ENCODE measurements at places on chromosomes 3 and 15.

DNA sequence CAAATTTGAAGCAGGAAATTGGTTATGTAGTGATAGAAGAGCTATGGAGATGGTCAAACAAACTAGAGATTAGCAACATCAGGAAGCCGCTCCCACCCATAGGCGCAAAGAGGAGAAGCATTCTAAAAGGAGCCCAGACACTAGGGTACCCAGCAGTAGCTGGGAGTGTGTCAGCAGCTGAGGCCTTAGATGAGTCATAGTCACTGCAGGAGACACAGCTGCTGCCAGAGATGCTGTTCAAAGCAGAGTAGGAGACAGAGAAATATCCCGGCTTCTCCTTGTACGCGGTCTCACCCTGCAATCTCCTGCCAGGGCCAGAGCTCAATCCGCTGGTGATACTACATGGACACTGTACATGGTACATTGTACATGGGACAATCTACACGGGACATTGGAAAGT, 61.9 kb downstream of the VGLL3 start:
- DNase-seq, result no peak

GRCh38 chr3:124584245-124584551, 146.1 kb upstream of the UMPS start:
- no peak for DNase-seq

- no peak for DNase-seq
These were observed 524.1 kb upstream of the CBLB start for GRCh38 chr3:106392915-106393314.

- no peak for DNase-seq
These were observed 46.7 kb downstream of the PRTG start for GRCh38 chr15:55696221-55696620.

DNA sequence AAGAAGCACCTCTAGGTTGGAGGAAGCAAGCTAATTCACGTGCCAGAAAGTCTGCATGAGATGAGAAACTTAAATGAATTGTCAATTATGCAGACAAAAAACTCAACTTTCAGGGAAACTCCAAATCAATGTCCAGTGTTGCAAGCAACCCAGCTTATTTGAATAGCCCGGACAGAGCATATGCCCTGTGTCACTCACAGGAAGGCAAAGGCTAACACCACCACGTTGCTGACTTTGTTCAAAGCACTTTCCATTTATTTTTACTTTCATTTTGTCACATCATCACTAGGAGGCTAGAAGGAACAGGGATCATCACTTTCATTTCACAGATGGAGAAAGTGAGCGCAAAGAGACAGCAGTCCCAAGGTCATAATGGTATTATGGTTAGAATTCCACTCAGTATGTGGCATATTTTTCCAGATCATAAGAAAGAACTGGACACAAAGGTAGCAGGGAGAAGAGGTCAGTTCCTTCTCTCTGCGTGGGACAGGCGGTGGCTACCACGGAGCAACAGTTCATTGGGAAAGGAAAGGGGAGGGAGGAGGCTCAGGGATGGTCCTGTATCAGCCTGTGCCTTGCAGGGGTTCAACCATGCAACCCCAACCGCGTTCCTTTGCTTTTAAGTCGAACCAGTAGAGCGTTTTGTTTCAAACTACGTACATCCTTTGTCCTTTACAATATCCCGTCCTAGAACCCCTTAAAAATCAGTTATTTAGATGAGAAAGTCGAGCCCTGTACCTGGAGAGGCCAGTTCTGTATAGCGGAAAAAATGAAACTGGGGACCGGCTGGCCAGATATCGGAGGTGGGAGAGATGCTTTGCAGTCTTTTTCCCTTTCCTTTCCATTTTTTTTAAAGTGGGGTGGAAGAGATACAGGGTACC, 1.1 kb downstream of the HEG1 start:
- DNase-seq, result no peak

GRCh38 chr3:42572278-42572677, 9.5 kb downstream of the SEC22C start:
- no peak for DNase-seq
